Stimulated activated CD4-positive, alpha-beta T cell treated with anti-CD3 and anti-CD28 coated beads, TNF-alpha, amount 100 ng/mL, for 24 hours (primary cell): ENCODE measurements at places on chromosomes 13 and 19.

DNA sequence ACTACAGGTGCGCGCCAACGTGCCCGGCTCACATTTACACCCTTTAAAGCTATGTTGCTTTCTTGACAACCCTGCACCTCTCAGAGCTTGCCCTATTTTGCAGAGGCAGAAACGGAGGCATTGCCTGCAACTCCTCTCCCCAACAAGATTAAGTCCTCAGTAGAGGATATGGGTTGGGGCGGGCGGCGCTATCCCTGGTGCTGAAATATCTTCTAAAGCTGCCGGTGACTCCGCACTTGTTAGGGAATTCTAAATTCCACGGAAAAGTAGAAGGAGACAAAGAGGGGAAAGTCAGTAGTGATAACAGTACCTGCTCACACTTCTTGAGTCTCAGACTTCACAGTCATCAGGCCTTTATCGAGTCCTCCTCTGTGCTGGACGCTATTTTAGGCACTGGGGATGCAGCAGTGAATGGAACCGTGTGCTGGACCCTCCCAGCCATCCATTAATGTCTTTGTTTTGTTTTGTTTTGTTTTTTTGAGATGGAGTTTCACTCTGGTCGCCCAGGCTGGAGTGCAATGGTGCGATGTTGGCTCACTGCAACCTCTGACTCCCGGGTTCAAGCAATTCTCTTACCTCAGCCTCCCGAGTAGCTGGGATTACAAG is 18.0 kb downstream of the SLC5A5 start:
- no peak for DNase-seq

DNA sequence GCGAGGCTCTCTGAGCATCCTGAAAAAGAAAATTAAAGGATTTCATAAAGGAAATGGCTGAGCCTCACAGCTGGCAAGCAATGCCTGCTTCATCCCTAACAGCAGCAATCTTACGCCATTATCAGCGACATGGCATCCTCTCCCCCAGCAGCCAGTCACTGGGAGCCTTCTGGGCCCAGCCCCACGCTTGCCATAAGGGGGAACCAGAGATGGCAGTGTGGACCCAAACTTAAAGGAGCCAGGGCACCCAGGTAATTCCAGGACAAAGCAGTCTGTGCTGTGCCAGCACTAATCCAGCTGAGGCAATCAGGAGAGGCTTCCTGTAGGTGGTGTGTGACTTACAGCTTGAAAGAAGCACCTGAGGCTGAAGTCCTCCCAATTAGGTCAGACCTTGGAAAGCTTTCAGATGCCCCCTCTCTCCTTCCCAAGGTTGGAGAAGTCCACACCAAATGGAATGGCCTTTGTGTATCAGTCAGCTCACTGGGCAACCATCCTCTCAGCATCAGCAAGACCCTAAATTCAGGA is 10.3 kb downstream of the VSTM2B start:
- DNase-seq, result no peak

GRCh38 chr19:43586346-43586745 is 9.6 kb downstream of the IRGQ start:
- no peak for DNase-seq

GRCh38 chr13:41502673-41503072 is 45.3 kb downstream of the RGCC start:
- no peak for DNase-seq

DNA sequence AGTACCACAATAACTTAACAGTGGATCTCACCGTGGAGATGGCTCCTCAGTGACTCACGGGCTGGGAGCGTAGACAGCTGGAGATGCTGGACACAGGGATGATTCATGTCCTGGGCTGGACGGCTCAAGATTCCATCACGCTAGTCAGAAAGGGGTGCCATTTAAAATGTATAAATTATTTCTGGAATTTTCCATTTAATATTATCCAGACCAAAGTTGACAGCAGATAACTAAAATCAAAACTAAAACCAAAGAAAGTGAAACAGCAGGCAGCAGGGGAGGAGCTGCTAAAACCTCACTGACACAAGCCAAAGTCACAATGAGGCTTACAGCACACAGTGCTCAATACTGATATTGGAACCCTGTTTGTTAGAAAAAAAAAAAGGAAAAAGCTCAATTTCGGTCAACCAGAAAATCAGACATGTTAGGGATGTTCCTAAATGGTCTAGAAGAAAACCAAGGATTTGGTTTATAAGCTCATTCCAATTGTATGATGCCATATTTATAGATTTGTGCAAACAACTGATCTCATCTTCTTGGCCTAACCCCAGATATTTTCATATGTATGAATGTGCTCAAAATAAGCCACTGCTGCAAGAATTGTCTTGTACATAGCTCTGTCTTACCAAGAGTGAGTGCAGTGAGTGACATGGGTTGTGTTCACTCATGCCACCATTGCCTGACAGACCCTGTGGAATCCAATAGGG is 111.8 kb downstream of the SACS start:
- DNase-seq, result no peak

GRCh38 chr19:2423071-2423914 is 4.1 kb downstream of the TIMM13 start:
- DNase-seq, result no peak

GRCh38 chr19:51689751-51690453 is 3.2 kb upstream of the SPACA6 start:
- no peak for DNase-seq

- no peak for DNase-seq
These were observed 273.4 kb downstream of the NHLRC3 start for GRCh38 chr13:39311619-39312018.

DNA sequence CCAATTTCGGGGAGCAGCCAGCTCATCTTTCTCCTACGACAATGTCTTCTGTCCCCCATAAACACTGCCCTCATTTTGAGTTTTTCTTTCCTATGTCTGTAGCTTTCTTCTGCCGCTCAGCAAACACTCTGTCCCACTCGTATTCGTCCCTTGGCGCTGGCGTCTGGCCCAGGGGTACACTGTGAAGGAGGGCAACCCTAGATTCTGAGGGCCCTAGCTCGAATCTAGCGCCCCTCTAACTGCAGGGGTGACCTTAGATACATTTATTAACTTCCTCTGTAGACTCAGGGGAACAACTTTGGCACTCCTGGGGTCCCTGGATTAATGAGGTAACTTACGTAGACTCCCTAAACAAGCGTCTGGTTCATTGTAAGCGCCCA is 677 bp upstream of the LRCH1 start:
- no peak for DNase-seq

GRCh38 chr13:102405499-102406100 is 3.8 kb upstream of the FGF14 start:
- DNase-seq, result no peak

DNA sequence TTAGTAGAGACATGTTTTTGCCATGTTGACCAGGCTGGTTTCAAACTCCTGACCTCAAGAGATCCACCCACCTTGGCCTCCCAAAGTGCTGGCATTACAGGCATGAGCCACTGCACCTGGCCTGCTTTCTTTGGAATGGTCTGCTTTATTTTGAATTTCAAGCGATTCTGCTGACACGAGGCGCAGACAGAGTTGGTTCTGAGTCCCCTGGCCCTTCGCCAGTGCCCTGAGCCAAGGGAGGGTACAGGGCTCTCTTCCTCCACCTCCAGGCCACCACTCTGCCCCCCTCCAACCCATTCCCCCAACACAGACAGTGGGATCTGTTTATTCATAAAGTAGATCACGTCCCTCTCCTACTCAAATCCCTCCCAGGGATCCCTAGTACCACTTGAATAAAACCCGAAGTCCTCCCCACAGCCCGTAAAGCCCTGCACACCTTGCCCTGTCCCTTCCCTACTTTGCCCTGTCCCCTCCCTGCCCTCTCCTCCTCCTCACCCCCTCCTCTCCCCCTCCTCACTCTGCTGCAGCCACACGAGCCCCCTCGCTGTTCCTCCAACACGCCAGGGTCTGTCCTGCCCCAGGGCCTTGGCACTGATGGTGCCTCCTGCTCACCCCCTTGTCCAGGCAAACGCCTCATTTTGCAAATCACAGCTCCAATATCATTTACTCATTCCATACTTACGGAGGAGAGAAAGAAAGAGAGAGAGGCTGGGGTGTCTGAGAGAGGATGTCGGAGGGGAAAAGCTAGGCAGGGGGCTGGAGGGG is 22.4 kb downstream of the ZNRF4 start:
- DNase-seq, result no peak

DNA sequence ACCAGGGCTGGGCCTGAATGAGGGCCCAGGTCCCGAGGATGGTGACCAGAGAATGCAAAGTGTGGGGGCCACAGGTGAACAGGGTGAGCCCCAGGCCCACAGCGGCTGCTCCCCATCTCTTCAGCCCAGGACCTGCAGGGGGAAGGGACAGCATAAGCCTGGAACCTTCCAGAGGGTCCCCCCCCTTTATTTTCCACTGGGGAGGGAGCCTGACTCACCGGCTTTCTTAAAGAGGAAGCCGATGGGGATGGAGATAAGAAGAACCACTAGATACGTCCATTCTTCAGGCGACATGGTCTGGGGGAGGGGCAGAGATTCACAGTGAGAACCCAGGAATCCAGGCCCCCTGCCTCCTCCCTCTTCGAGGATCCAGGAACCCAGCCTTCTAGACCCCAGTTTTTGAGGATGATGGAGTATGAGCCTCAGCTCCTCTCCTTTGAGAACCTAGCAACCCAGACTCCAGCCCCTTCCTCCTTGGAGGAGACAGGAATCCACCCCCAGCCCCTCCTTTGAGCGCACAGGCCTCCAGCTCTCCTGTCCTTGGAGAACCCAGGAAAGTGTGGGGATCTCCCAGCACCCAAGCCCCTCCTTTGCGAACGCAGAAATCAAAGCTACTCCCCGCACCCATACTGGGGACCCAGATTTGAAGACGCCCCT is 1.0 kb downstream of the MBOAT7 start:
- peak; percentile 57 for DNase-seq

DNA sequence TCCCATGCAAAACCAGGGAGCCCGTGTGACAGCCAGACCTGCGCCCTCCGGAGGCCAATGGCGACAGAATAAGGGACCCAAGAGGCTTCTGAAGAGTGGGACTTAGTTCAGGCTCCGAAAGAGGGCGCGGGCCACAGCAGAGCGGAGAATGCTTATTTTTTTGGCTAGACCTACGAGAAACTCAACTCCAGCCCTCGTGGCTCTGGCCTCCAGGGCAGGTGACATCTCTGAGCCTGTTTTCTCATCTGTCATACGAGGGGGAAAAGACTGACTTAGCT is 23.0 kb downstream of the DPP9 start:
- no peak for DNase-seq

DNA sequence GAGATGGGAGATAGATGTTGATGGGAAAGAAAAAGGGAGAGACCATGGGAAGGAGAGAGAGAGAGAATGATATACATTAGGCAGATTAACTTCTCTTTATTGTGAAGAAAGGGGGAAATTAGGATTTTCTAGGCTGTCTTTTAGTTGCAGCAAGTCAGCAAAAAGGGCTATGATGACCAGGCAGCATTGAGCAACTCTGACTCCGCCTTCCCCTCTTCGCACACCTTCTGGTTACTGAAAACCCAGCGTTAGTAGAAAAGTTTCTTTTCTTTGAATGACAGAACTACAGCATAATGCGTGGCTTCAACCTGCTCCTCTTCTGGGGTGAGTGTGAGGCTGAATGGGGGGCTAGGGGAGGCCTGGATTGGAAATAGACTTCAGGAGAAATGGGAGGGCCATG is at the start of gene ADGRE1:
Gene ADGRE1 (plus strand): TSS at position 264 of the 400 bp plus-strand sequence. CDS start 30 bp downstream, at position 294.
- DNase-seq, result no peak

DNA sequence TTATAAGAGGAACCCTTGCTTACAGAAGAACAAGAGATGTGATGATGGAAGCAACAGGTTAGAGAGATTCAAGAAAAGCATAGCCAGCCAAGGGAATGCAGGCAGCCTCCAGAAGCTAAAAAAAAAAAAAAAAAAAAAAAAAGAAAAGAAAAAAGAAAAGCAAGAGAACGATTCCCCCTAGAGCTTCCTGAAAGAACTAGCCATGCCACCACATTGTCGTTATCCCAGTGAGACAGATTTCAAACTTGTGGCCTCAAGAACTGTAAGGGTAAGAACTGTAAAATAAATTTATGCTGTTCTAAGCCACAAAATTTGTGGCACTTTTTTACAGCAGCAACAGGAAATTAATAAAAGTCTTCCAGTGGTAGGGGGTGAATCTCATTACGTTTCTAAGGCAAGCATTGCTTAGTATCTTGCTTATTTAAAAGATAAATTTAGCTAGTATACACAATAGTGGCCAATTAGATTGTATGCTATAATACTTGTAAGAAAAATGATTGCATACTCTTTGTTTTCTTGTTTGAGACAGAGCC is 21.8 kb downstream of the RFXAP start:
- DNase-seq, result no peak

DNA sequence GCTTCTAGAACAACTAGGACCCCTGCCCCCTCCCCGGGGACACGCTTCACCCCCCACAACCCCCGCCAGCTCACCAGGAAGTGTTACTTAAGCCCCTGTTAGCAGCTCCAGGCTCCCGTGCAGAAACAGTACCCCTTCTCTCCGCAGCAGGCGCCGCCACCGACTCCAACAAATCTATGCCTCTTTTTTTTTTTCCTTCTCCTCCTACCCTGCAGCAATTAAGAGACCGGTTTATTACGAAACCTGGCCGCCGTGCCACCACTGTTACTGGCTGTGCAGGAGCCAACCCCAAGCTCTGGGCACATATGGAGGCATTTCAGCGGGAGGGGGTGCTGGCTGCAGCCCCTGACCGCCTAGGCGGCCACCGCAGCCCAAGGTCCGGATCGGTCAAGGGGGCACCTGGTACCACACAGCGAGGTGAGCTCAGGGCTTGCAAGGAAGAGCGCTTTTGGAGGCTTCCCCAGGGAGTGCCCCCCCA is 2.4 kb downstream of the GADD45B start:
- no peak for DNase-seq

DNA sequence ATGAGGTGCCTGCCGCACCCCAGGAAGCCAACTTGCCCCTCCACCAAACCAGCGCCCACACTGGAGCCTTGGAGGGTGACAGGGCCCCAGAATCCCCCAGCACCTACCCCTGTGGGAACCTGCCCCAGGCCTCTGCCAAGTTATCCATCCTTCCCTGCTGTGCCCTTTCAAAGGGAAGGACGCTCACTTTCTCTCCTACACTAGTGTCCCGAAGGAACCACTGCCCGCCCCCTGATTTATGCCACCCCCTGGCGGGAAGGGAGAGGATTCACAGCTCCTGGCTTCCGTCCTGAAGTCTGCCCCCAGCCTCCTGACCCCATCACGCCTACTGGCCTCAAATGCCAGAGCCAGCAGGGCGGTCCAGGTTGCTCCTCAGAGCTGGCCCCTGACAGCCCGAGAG is 1.4 kb downstream of the EVI5L start:
- DNase-seq, result no peak

DNA sequence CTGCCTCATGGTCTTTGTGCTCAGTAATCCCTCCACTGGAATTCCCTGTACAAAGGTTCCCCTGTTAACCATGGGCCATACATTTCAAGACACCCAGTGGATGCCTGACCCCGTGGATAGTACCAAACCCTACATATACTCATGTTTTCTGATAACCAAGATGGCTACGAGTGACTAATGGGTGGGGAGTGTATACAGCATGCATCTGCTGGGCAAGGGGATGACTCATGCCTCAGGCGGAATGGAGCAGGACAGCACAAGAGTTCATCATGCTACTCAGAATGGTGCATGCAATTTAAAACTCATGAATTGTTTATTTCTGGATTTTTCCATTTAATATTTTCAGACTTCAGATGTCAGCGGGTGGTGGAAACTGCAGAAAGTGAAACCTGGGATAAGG is 13.3 kb upstream of the FGF9 start:
- no peak for DNase-seq

- no peak for DNase-seq
These were observed 38.9 kb upstream of the IPO5 start for GRCh38 chr13:97914540-97914939.
